RCC 7860 (cell line): ENCODE measurements at places on chromosomes 2 and 18.

DNA sequence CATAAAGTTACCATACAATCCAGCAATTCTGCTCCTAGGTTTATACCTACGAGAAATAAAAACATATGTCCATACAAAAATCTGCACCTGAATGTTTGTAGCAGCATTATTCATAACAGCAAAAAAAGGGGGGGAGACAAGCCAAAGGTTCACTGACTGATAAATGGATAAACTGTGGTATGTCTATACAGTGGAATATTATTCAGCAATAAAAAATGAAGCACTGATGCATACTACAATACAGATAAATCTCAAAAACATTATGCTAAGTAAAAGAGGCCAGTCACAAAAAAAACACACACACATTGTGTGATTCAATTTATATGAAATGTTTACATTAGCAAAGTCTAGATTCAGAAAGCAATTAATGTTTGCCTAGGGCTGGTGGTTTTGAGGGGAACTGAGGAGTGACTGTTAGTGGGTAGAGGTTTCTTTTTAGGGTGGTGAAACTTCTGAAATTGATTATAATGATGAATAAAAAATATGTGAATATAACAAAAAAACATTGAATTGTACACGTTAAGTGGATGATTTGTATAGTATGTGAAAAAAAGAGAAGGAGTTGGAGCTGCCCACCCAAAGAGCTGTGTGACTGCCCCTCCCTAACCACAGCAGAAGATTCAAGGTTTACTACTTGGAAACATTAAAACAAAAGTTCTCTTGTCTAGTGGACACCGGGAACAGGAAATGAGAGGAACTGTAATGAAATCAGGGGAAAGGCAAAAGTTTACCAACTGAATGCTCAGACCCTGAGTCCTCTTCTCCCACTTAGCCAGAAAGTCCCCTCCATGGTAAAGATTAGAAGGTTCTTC is 13.4 kb downstream of the COLEC12 start:
- DNase-seq: no peak

- DNase-seq: no peak
Measured at GRCh38 chr18:76405280-76405679, 89.8 kb downstream of the ZNF516 start.

- DNase-seq: no peak
Measured at GRCh38 chr2:228916416-228917090, 354.5 kb downstream of the PID1 start.

DNA sequence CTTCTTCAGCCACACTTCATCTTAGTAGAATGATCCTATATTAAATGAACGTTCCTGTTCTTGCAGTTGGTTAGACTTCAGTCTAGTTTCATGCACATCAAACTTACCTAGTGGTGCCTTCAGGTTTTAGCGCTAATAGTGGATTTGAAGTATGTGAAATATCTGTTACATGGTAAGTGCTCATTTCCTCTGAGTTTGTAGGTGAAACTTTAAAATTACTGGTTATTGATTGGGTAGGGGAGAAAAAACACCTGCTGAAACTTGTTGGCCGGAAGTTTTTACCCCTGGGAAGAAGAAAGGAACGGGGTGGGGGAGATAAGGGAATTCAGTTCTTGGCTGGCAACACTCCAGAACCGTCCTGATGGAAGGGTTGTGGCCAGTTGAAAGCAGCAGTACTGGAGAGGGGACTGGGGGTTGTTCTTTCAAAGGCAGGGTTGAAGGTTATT is 112.8 kb downstream of the SPTBN1 start:
- DNase-seq: no peak

- peak; percentile 94 for DNase-seq
Measured at GRCh38 chr18:12376754-12377555, at the start of gene AFG3L2. Gene AFG3L2 (minus strand): TSS chr18:12377227. CDS start chr18:12377082, 145 bp downstream.

DNA sequence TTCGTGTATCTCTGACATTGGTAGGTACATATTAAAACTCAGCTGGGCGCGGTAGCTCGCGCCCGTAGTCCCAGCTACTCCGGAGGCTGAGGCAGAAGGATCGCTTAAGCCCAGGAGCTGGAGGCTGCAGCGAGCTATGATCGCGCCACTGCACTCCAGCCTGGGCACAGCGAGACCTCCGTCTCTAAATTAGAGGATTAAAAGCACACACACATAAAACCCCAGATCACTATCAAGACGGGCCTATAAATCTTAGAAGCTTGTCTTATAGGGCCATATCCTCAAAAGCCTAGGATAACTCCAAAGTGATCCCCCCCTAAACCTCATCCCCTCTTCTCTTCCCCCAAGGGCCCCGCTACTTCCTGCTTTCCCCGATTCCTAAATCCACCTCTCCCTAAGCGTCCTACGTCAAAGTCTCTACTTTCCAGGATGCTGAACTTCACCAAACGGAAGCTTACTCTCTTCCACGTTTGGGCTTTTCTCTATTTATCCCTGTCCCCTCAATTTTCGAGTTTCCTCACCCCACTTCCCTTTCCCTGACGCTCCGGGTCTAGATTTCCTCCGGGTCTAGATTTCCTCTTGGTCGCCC is 707 bp downstream of the KRCC1 start:
- no peak for DNase-seq

GRCh38 chr2:237892478-237892877 is 33.1 kb downstream of the RAMP1 start:
- DNase-seq: no peak

DNA sequence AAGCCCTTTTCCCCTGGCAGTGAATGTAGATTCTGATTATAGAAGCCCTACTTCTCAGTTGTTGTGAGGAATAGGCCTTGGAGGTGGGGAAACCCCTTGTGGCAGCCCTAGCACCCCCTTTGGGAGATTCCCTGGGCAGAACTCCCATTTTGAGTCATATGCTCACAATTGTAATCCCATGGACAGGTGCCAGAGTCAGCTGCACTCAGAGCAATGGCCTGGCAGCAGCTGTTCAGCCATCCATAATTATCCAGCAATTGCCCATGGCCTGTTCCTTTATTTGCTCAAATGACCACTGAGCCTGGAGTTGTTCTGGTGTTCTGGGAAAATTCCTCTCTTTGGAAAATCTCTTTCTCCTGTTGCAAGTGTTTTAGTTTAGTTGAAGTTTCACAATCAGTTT is 71.7 kb downstream of the PTRHD1 start:
- peak; percentile 60 for DNase-seq

GRCh38 chr18:48882379-48882778 is 68.4 kb downstream of the SMAD7 start:
- no peak for DNase-seq

- no peak for DNase-seq
Measured at GRCh38 chr2:15812187-15812780, 128.1 kb upstream of the MYCN start.

DNA sequence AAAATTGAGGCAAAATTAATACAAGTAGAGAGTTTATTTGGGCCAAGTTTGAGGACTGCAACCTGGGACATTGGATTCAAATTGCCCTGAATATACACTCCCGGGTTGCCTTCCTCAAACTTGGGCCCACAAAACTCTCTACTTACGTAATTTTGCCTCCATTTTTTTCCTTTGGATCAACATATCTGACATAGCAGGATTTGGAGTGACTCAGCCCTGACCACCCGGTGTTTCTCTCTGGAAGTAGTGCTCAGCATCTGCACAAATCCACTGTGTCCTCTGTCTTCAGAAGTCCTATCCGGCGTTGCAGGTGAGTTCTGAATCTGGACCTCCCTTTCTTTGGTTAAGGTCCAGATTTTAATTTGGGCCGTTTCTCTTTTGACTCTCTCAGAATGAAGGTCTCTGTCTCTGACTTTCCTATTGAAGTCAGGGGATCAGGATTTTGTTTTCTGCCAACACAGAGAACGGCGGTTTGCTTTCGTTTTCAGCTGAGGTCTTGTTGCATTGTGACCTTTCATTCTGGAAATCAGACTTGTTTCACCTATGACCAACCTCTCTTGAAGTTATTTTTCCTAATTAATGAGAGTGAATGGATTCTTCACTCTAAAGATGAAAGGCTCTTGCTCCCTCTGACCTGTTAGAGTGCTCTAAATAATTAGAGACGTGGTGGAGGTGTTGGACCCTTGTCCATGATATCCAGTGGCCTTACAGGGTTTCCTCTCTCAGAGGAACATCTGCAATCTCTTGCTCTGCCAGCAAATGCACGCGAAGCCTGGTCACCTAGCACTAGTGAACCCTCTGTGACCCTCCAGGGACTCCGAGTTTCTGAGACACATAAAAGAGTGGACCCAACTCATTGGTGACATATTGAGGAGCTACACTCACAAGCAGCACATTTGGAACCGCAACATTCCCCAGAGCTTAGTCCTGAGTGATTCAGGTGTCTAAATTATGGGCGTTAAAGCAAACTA is 13.6 kb downstream of the TCF23 start:
- DNase-seq: no peak

GRCh38 chr2:33484042-33484621 is 7.7 kb downstream of the RASGRP3 start:
- no peak for DNase-seq

DNA sequence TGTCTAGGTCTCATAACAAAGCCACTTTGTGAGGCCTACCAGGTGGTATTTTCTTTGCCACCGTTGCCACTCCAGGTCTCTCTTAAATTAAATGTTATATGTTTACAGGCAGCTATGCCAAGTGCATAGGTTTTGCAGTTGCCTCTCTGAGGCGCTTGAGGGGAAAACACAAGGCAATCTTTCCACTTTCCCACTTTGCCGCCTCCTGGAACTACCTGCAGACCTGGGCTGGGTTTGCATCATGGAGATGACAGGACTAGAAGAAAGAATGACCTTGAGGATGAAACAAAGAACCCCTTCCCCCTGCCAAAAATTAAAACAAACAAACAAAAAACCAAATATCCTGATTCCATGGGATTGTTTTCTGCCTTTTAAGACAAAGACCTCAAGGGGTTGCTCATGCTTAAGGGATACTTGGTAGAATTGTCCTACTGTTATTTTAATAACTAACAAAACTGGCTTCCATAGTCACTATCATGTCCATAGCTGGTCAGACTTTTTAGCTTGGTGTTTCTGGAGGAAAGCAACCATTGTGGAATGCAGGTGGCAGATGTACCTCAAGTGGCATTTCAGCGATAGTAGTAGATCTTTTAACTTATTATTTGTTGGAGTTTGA is 159.9 kb downstream of the PRPF40A start:
- DNase-seq: no peak

- no peak for DNase-seq
Measured at GRCh38 chr2:22487036-22487435, 897.9 kb upstream of the KLHL29 start.

- DNase-seq: peak; percentile 67
Measured at GRCh38 chr2:102848366-102848839, 86.6 kb downstream of the TMEM182 start.

GRCh38 chr2:169275696-169276444 is 86.5 kb downstream of the LRP2 start:
- DNase-seq: no peak

- no peak for DNase-seq
Measured at GRCh38 chr2:177178797-177179196, 33.8 kb upstream of the HNRNPA3 start.
